Activated naive CD8-positive, alpha-beta T cell treated with anti-CD3 and anti-CD28 coated beads, Interleukin-2, amount 10 ng/mL, durations not matched to agents 7 days and 5 days (primary cell): ENCODE measurements at places on chromosomes 1 and 21.
A peak's percentile ranks its signal among the peaks of the same experiment; 100 is the strongest.

DNA sequence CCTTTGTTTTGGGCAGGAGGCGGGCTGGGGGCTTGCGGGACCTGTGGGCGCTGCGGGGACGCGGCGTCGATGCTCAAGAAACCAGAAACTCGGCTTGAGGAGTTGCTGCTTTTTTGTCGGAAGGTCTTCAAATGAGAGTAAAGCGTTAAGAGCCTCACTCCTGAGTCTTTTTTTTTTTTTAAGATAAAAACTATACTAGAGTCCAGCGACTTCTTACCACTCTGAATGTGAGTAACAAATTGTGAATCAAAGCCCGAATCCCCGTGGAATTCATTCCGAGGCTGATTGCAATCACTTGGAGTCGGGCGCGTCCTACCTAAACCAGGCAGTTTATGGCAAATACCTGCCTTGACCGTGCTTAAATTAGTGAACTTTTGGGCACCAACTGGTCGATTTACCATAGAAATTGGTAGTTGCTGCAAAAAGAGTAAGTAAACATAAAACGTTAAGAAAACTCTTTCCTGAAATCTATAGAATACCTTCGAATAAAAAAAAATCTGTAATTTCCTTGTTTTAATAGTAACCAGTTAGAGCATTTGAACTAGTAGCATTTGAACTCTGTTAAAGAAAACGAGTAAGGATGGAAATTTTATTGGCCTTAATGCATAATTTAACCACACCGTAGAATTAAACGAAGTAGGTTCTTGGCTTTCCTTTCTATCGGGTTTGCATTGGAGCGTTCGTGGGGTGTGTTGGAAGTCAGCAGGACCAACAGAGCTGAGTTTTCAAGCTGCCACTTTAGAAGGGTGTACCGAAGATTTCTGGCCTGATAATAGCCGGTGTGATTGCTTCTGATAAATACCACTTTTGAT, 769 bp downstream of the GPSM2 start:
- no peak for DNase-seq

GRCh38 chr1:48996311-48996710, 219.6 kb upstream of the BEND5 start:
- DNase-seq: no peak

DNA sequence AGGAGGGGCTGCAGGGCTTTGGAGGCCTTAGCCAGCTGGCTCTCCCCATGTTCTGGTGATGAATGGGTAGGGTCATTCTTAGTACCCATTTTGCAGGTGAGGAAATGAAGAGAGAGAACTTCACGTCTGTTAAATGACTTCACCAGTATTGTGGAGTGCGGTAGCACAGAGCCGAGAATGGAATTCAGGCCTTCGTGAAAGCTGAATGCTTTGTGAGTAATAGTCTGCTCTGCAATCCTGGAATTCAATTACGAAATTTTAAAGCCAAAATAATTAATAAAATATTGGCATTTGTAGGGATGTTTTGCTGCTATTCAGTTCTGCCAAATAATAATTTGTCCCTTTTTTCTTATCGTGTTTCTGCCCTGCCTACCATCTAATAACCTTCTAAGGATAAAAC, 197.7 kb downstream of the GREM2 start:
- DNase-seq: no peak

DNA sequence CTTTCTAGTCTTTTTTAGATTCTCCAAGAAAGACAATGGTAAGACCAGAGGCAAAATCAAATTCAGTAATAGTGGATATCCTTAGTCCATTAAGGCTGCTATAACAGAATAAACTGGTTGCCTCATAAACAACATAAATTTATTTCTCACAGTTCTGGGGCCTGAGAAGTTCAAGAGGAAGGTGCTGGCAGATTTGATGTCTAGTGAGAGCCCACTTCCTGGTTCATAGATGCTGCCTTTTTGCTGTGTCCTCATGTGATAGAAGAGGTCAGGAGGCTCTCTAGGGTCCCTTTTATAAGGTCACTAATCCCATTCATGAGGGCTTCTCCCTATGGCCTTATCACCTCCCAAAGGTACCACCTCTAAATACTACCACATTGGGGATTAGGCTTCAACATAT, 31.5 kb upstream of the BTG3 start:
- no peak for DNase-seq

DNA sequence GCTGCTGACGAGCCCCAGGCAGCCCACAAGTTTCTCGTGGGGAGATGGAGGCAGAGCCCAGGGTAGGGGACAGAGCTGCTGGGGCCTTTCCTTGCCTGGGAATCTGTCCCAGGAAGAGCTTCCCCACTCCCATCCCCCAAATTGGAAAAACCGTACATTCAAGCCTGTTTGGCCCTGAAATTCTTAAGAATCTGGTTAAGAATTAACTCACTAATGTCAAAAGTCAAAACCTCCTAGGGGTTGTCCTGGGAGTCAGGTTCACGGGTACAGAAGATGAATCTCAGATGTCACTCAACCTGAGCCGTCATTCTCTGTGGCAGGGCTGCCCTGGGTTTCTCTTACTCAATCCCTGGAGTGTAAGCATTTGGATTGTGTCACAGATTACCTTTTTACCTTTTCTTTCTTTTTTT, 8.4 kb downstream of the C1orf115 start:
- no peak for DNase-seq

- no peak for DNase-seq
Measured at GRCh38 chr1:201421041-201421440, 489 bp downstream of the TNNI1 start.

GRCh38 chr1:52358851-52359497, 7.0 kb downstream of the CC2D1B start:
- no peak for DNase-seq

- no peak for DNase-seq
Measured at GRCh38 chr1:83318366-83318765, 680.6 kb downstream of the TTLL7 start.

GRCh38 chr1:214328770-214329469, 48.0 kb downstream of the SMYD2 start:
- peak; percentile 76 for DNase-seq

GRCh38 chr1:211013346-211014240, 120.4 kb downstream of the KCNH1 start:
- no peak for DNase-seq

DNA sequence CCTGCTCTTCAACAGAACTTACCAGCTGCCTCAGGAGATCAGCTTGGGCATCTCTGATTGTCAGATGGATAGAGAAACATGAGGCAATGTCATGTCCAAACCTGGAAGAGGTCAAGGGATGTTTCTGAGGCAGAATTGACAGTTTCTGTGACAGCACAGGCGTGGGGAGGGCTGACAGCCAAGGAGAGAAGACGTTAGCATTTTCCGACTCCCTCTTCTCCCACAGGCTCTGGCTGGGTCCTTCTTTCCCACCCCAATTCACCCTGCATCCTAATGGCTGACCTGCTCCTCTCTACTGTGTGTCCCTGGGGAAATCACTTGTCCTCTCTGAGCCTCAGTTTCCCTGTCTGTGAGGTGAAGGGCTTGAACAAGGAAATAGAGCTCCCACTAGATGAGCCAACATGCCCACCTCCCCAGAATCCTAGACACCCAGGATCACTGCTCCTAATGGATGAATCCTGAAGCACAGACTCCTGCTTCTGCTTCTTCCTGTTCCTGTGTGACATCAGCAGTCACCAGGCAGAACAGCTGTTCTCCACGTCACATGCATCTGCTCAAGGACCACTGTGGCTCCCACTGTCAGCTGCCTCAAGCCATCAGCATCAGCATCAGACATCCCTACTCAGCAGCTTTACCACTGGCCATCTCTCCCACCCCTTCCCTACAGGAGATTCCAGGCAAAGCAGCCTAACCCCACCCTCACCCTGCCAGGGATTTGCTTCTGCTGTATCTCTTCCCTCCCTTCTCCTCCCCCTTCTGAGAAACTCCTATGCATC, 408.0 kb downstream of the MATN1 start:
- DNase-seq: no peak

DNA sequence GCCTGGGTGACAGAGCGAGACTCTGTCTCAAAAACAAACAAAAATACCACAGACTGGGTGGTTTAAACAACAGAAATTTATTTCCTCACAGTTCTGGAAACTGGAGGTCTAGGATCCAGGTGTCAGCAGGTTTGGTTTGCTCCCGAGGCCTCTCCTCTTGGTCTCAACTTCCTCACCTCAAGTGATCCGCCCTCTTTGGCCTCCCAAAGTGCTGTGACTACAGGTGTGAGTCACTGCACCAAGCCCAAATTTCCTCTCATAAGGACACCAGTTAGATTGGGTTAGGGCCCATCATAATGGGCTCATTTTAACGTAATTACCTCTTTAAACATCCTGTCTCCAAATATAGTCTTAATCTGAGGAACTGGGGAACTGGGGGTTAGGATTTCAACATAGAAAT, 35.5 kb downstream of the MFSD2A start:
- DNase-seq: no peak

DNA sequence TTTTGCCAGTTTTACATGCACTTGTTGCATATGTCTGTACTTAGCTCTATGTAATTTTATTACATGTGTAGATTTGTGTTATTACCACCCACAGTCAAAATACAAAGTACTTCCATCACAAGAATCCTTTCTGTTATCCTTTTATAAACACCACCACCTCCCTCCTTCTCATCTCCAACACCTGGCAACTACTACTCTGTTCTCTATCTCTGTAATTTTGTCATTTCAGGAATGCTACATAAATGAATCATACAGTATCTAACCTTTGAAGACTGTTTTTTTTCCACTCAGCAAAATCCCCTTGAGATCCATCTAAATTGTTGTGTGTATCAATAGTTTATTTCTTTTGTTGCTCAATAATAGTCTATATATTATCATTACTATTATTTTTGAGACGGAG, 64.5 kb upstream of the COP1 start:
- no peak for DNase-seq

DNA sequence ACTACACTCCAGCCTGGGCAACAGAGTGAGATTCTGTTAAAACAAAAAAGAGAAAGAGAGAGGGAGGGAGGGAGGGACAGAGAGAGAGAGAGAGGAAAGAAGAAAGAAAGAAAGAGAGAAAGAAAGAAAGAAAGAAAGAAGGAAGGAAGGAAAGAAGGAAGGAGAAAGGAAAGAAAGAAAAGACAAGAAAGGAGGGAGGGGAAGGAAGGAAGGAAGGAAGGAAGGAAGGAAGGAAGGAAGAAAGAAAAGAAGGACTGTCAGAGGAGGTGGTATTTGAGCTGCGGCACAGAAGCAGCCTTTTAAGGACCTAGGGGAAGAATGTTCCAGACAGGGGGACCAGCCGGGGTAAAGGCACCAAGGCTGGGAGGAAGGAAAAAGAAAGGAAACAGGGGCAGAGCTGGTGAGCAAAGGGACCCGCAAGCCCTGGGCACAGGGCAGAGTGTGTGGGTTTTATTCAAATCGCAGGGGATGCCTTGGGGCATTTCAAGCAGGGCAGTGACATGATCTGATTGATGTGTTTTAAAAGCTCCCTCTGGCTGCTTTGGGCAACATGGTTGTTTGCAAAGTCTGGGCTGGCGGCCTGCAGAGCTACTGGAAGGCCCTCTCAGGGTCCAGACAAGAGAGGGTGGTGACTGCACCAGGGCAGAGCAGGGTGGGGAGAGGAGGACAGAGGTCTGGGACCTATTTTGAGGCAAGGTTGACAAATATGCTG, 176.9 kb upstream of the VAMP3 start:
- no peak for DNase-seq

GRCh38 chr1:61049850-61050540, 32.4 kb upstream of the NFIA start:
- peak; percentile 93 for DNase-seq

GRCh38 chr1:26336477-26337205, 17.3 kb downstream of the CRYBG2 start:
- DNase-seq: peak; percentile 90

GRCh38 chr1:192978195-192978710, 80.9 kb downstream of the UCHL5 start:
- no peak for DNase-seq
